ENCODE measurements at places on chromosomes 4 and X. TPM values are rescaled to one million over a fixed set of nuclear protein-coding genes. Genes with fewer than 3 reads are reported as not detected.

Gene PITX2
- total RNA-seq: 0.33 TPM

Gene LINC00632
- under 0.01 TPM for total RNA-seq

Gene SRPX2
- total RNA-seq: 39.4 TPM

Gene DACH2
- not detected for total RNA-seq

Gene PDK3
- total RNA-seq: 6.9 TPM
